ENCODE measurements at places on chromosomes 2 and 18.

DNA sequence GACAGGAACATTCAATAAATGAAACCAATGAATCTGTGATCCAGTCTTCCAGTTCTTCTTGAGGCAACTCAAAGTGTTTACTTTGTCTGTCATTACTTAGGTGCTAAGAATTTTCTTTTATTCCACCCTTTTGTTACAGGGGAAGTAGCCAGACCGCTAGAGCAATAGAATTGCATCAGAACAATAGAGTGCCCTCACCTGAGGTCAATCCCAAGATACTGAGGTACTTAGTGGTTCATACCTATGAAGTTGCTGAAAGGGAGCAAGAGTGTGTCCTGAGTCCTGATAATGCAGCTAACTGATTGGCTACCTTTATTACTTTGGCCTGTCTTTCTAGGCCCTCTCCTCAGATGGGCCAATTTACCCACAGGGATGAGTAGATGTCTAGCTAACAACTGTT, 359.4 kb upstream of the KCNH7 start:
- DNase-seq: no peak

GRCh38 chr2:59752071-59752470, 801.4 kb downstream of the BCL11A start:
- DNase-seq: no peak

DNA sequence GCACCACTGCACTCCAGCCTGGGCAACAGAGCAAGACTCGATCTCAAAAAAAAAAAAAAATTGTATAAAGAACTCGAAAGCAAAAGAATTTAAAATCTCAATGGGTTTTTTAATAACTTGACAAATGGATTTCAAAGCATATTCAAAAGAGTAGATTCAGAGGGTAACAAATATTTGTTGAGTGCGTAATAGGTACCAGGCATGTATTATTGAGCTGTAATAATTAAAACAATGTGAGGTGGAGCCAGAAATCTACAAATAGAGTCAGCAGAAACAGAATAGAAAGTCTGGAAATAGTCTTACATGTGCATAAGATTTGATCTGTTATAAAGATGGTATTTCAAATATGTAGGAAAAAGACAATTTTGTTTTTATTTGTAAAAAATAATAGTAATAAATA, 19.1 kb upstream of the RAB11FIP5 start:
- DNase-seq: no peak

- no peak for DNase-seq
Observed at GRCh38 chr2:23826771-23827170, 100.2 kb downstream of the ATAD2B start.

DNA sequence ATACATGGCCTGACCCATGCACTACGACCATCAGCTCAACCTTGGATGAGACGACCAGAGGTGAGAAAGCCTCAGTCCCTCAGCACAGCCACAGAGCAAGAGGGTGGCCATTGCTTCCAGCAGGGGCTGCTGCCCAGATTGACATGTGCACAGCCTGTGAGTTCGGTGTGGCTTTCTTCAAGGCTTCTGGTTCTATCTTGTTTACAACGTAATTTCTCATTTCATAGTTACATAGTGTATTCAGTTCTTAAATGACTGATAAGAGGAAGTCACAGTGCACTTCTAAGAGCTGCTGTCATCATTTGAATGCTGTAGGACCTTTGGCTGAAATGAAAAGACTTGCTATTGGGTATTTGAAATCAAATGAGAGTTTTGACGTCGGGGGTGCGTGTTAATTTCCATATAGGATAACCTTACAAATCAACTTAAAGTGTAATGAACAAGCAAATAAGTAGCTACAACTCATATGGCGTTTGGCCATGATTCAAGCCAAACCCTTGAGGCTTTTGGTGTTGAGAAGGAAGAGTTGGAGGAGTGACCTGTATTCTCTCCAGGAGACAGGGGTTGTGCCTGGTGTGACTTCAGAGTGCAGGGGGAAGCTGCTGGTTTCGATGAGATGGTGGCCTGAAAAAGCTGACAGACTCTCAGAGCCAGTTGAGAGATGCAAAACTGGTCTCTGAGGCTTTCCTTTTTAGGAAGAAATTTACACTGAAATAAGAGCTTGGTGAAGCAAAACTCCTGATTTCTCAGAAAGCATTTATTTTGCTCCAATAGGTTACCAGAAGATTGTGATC, 51.0 kb downstream of the TSHZ1 start:
- no peak for DNase-seq

DNA sequence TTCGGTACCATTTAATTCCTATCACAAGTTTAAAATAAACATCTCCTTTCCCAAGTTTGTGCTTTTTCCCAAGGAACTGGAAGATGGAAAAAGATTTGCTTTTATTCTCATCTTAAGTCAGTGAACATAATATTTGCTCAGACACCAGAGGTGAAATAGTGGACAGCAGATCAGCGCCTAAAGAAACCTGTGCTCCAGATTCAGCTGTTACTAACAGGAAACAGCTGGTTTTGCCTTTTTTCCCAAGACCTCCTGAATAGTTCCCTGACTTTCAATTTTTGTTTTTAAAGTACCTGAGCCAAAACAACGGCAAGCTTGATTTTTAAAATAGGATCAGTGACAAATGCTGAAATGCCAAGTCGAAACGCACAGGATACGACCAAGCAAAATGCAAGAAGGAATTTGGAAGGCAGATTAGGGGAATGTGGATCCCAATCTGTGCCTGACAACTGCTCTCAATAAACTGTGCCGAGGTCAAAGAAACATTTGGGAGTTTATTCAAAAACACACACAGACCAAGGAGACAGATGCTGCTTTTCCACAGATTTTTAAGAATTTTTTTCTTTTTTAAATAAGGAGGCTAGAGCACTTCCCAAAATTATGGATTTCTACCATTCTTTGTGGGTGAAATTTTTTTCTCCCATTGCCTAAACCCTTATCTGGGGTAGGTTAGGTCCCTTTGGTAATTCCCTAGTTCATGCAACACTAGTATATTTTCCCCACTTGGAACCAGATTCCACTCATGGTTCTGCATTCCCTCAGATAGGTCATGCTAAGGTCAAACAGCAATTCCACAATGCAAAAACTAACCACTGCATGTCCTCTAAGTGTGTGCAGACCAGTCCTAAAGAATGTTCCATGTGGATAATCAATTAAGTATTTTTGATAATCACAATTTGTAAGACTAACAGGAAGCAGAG, 121.5 kb upstream of the PDE1A start:
- DNase-seq: no peak

- DNase-seq: no peak
Observed at GRCh38 chr2:241376808-241377207, 20.7 kb downstream of the FARP2 start.

- DNase-seq: no peak
Observed at GRCh38 chr18:9066817-9067306, 35.6 kb upstream of the NDUFV2 start.

- DNase-seq: no peak
Observed at GRCh38 chr18:52615943-52616342, 275.9 kb downstream of the DCC start.

DNA sequence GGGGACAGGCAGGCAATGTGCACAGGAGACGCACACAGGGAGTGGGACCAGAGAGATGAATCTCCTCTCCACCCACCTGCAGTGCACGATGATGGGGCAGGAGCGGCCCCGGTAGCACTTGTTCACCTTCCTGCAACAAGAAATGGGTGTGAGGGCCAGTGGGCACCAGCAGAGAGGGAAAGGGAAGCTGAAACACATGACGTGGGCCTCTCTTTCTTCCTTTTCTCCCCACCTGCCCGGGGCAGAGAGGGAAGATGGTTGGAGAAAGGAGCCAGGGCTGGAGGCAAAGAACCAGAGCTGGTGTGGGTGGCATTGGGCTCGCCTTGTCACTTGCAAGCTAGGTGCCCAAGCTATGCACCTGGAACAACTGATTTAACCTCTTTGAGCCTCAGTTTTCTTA, 12.2 kb downstream of the DNAJB2 start:
- no peak for DNase-seq

DNA sequence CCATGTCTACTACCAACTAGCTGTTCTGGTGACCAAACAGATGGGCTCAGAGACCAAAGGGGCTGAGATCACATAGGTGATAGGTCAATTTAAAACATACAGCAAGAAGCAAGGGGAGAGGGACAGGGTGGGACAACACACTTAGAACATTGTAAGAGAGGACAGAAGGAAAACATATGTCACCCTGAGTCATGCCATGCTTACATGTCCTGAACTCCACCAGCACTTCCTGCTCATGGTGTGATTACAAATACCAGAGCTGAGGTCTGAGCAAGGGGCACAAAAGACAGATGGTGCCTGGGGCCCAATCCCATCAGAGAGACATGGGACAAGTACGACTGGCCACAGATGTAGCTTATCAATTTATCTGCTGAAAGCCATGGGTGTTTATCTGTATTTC, 28.7 kb upstream of the GALNT14 start:
- no peak for DNase-seq

DNA sequence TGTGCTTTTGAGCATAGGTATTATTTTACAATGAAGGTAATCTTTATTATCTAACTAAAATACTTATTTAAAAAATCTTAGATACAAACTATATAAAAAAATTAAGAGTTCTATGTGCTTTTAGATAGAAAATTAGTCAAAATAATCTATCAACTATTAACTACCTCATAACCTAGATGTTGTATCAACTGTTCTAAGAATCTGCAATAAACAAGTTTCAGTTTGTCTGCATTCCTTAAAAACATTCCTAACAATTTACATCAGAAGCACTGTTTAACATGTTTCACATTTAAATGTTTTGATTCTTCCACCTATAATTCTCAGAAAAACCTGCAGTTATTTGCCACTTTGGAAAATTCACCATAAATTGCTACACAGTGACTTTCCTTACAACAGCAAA, 33.3 kb downstream of the NDUFS1 start:
- no peak for DNase-seq

DNA sequence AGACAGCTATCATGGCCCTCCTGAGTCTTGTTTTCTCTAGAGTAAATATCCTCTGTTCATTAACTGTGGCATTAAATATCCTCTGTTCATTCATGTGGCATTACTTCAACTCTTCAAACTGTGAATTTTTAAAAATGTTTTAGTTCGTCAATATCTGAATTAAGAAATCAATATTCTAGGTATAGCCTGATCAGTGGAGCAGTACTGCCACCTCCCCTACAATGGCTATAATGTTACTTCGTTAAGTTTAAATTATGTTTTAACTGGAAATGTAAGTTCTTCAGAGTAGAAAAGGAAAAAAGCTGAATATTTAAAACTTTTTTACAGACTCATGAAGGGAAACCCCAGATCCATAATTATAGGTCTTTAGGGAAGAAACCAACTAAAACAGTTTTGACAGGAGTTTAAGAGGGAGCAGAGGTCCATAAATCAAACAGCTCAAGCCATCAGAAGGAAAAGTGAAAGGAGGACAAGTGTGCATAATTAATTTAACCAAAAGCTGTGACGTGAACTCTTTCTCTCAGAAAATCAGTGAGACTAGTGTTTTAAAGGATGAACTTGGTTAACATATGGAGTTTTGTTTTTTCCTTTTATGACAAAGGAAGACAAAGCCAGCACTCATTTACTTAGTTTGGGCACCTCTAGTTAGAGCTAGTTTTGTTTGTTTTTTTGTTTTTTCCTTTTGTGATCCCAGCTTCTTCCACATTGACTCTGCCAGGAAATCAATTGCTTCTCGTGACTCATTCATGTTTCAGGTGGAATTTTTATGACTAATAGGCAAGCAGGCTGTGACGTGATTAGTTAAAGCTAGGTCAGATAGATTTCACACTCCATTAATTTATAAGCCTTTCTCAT, 44.9 kb downstream of the RBBP8 start:
- no peak for DNase-seq

- DNase-seq: no peak
Observed at GRCh38 chr2:30934066-30934465, 126.8 kb upstream of the CAPN13 start.

GRCh38 chr2:121949271-121949670, 193.8 kb downstream of the TSN start:
- DNase-seq: no peak

DNA sequence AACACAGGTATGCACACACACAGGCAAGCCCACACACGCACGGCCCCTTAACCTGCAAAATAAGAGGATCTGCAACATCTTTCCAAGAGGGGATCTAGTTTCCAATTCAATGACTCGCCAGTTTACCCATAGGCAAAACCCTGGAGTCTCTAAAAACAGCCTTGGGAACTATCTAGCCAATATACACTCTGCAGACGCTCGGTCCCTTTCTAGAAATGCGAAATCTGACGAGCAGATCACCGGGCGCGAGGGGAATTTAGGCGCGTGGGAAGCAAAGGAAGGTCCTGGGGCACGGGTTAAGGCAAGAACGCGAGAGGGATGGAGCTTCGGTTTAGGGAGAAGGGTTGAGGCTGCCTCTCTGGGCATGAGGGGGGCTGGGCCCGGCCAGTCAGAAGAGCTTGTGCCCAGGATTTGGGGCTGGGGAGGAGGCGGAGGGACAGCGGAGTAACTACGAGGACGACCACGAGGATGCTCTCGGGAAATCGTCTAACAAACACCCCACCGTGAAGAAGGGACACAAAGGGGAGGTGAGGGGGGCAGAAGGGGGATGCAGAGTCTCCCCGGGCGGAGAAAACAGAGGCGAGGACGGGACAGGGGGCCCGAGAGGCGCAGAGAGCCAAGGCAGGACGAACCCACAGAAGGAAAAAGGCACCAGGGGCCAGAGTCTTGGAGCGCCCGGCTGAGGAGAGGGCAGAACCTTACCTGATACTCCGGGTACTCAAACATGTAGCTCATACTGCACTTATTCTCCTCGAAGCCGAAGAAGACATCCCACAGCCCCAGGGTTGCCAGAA, 542 bp downstream of the PGAP1 start:
- DNase-seq: no peak

GRCh38 chr18:21406116-21406515, 164.1 kb downstream of the GREB1L start:
- DNase-seq: no peak

GRCh38 chr2:109613081-109613921, 465 bp downstream of the SEPTIN10 start:
- DNase-seq: no peak

DNA sequence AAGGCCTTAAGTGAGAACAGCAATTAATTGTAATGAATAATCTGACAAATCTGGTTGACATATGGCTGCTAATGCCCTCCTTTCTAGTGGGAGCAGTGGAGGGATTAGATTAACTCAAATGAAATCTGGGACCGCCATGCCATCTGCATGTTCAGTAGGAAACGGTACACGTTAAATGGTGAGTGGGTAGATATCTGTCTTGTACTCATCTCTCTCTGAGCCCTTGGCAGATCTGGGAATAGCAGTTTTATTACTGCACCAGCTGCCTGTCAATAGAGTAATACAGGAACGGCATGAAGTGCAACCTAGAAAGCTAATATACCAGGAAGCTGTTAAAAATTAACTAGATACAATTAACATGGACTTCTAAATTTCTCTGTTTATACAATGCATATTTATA, 258.8 kb downstream of the GPD2 start:
- DNase-seq: no peak

All from substantia nigra (tissue), 51 donors.